Thyroid gland (tissue), 4 donors: ENCODE measurements at places on chromosomes 2 and 18. TPM values are rescaled to one million over a fixed set of nuclear protein-coding genes. Genes with fewer than 3 reads are reported as not detected.

IL37 gene
- not detected for total RNA-seq

- H3K4me1 ChIP-seq, result no peaks in the 10 kb centered on the region
- no peak for DNase-seq
- H3K27ac ChIP-seq, result no peak overlapping the region
Measured at GRCh38 chr18:51241226-51241625, 43.7 kb upstream of the MEX3C start.

DNA sequence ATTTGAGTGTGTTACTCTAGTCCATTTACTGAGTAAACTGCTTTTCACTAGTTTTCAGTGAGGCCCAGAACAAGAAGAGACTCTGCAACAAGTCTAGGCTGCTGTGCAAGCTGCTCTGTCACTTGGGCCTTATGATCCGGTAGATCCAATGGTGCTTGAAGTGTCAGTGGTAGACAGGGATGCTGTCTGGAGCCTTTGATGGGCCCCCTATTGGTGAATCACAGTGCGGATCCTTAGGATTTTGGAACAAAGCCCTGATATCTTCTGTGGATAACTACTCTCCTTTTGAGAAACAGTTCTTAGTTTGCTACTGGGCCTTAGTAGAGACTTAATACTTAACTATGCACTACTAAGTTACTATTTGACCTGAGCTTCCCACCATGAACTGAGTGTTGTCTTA lies 150.2 kb downstream of the TMEFF2 start:
- no peaks in the 10 kb centered on the region for H3K27me3 ChIP-seq
- no peaks in the 10 kb centered on the region for H3K36me3 ChIP-seq
- no peak for DNase-seq

PLEK gene
- 4.0 TPM for total RNA-seq

CD28 gene
- total RNA-seq, result 0.20 TPM

- H3K4me1 ChIP-seq, result no peaks in the 10 kb centered on the region
- no peak overlapping the region for H3K4me3 ChIP-seq
- H3K36me3 ChIP-seq, result no peaks in the 10 kb centered on the region
- H3K27ac ChIP-seq, result no peak overlapping the region
- H3K27me3 ChIP-seq, result no peaks in the 10 kb centered on the region
Measured at GRCh38 chr2:35989503-35989902, 366.1 kb upstream of the CRIM1 start.

XPO1 gene
- total RNA-seq, result 128 TPM

METTL21A gene
- 36.1 TPM for total RNA-seq

- peak overlapping the region; percentile 38 for H3K4me3 ChIP-seq
- peak; percentile 47 for DNase-seq
- peak overlapping the region; percentile 100 for H3K27ac ChIP-seq
- H3K4me1 ChIP-seq, result peaks cover 19% of the 10 kb centered on the region
- no peaks in the 10 kb centered on the region for H3K36me3 ChIP-seq
Measured at GRCh38 chr2:135742325-135742757, 686 bp downstream of the UBXN4 start.

DNA sequence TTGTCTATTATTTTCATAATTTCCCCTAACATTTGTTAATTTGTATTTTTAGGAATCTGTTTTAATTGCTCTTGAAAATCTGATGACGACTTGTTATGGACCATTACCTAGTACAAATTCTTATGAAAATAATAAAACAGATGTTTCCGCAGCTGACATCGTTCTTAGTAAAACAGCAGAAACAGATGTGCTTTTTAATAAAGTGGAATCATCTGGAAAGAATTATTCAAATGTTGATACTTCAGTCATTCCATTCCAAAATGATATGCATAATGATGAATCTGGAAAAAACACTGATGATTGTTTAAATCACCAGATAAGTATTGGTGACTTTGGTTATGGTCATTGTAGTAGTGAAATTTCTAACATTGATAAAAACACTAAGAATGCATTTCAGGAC lies 69.9 kb downstream of the PMS1 start:
- no peak overlapping the region for H3K27ac ChIP-seq
- no peaks in the 10 kb centered on the region for H3K4me1 ChIP-seq
- DNase-seq, result no peak
- no peak overlapping the region for H3K4me3 ChIP-seq
- no peaks in the 10 kb centered on the region for H3K27me3 ChIP-seq

DNA sequence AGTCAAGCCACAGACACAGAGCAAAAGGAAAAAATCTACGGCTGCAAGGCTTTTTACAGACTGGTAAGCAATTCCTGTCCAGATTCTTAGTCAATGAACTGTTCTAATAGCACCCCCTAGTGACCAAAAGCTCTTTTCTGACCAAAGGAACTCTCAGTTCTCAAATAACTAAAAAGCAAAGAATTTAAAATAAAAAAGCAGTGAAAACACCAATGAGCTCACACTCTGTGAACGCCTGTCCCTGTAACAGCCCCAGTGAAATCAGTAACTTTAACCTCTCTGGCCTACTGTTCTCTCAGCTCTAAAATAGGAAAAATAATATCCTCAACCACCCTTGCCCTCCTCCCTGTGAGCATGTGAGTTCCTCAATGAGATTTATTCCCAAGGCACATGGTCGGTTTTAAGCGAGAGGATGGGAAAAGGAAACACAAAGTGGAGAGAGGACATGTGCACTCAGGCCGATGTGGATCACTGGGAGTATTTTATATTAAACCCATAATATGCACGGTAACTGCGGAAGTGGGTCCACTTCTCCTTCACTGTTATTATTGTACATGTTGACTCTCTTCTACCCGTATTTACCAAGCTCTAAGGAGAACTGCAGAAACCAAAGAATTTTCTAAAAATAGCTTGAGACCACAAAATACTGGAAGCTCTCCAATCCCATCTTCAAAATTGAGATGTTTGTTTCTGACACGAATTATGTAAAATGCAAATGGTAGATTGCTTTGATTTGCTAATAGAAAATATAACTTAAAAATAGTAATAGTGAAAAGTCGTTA lies 128.5 kb downstream of the STK39 start:
- no peak for DNase-seq
- H3K27me3 ChIP-seq, result no peaks in the 10 kb centered on the region
- H3K4me3 ChIP-seq, result no peak overlapping the region
- no peak overlapping the region for H3K27ac ChIP-seq
- no peaks in the 10 kb centered on the region for H3K4me1 ChIP-seq
- no peaks in the 10 kb centered on the region for H3K36me3 ChIP-seq

FIGN gene
- total RNA-seq, result 3.1 TPM

GNLY gene
- 0.22 TPM for total RNA-seq

GRCh38 chr2:5561006-5561405 lies 131.2 kb upstream of the SOX11 start:
- peak overlapping the region; percentile 6 for H3K27ac ChIP-seq
- no peaks in the 10 kb centered on the region for H3K27me3 ChIP-seq
- peaks cover 14% of the 10 kb centered on the region for H3K4me1 ChIP-seq

SERPINB10 gene
- total RNA-seq, result not detected

GRCh38 chr18:7755753-7756475 lies 188.8 kb downstream of the PTPRM start:
- no peaks in the 10 kb centered on the region for H3K36me3 ChIP-seq
- H3K4me3 ChIP-seq, result no peak overlapping the region
- H3K27ac ChIP-seq, result no peak overlapping the region

GRCh38 chr2:61510674-61511671 lies 27.2 kb downstream of the XPO1 start:
- H3K4me1 ChIP-seq, result no peaks in the 10 kb centered on the region
- DNase-seq, result no peak
- peaks cover 12% of the 10 kb centered on the region for H3K36me3 ChIP-seq

MOGAT1 gene
- not detected for total RNA-seq

- H3K4me3 ChIP-seq, result no peak overlapping the region
- no peaks in the 10 kb centered on the region for H3K27me3 ChIP-seq
- no peak for DNase-seq
- no peaks in the 10 kb centered on the region for H3K36me3 ChIP-seq
- H3K27ac ChIP-seq, result no peak overlapping the region
Measured at GRCh38 chr2:2026252-2026831, 282.0 kb upstream of the PXDN start.

- H3K4me3 ChIP-seq, result no peak overlapping the region
- H3K36me3 ChIP-seq, result no peaks in the 10 kb centered on the region
- no peaks in the 10 kb centered on the region for H3K27me3 ChIP-seq
- H3K4me1 ChIP-seq, result no peaks in the 10 kb centered on the region
- H3K27ac ChIP-seq, result no peak overlapping the region
Measured at GRCh38 chr2:143823876-143824275, 694.7 kb downstream of the ARHGAP15 start.

DNA sequence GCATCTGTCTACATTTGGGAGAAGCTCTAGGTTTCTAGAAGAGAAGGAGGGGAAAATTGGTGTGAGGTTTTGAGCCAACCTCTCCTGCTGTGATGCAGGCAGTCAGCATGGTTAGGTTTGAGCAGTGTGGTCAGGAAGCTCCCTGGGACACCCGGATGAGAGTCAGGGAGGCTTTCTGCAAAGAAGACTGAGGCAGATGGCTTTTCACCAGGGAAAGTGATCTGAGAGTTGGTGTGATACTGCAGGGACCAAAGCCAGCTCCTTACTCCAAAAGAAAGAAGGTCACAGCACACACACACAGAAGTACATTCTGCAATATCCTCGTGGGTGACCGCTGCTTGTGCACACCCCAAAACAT lies 75.8 kb upstream of the BCL11A start:
- DNase-seq, result no peak
- H3K27ac ChIP-seq, result no peak overlapping the region
- no peak overlapping the region for H3K4me3 ChIP-seq

REG1B gene
- not detected for total RNA-seq

- no peaks in the 10 kb centered on the region for H3K4me1 ChIP-seq
- no peaks in the 10 kb centered on the region for H3K27me3 ChIP-seq
- no peak overlapping the region for H3K4me3 ChIP-seq
- no peak overlapping the region for H3K27ac ChIP-seq
- H3K36me3 ChIP-seq, result peaks cover 11% of the 10 kb centered on the region
- no peak for DNase-seq
Measured at GRCh38 chr18:47838396-47838795, 92.1 kb downstream of the SMAD2 start.

DNA sequence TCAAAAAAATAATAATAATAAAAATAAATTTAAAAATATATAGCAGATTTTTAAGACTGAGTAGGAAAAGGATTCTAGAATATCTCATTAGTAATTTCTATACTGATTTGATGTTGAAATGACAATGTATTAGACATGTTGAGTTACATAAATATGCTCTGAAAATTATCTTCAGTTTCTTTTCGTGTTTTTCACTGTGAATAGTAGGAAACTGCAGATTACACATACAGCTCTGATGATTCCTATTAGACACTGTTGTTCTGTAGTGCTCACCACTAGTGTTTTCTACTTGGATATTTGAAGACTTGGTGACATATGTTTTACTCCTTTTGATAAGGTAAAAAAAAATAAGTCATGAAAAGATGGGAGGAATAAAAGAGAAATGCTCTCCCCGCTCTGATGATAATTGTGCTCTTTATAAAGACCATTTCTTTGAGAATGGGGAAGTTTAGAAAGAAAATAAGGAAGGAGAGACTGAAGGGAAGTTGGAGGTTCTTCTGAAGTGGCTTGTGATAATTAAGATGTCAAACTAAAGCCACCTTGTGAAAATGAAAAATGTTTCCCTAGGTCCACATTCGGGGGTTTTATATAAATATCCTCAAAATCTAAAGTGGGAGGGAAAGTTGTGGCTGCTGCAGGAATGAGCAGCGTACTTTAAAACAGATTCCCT lies 52.9 kb downstream of the SLC9A2 start:
- no peaks in the 10 kb centered on the region for H3K27me3 ChIP-seq
- H3K36me3 ChIP-seq, result no peaks in the 10 kb centered on the region
- H3K27ac ChIP-seq, result no peak overlapping the region
- H3K4me1 ChIP-seq, result no peaks in the 10 kb centered on the region
- DNase-seq, result no peak

DNA sequence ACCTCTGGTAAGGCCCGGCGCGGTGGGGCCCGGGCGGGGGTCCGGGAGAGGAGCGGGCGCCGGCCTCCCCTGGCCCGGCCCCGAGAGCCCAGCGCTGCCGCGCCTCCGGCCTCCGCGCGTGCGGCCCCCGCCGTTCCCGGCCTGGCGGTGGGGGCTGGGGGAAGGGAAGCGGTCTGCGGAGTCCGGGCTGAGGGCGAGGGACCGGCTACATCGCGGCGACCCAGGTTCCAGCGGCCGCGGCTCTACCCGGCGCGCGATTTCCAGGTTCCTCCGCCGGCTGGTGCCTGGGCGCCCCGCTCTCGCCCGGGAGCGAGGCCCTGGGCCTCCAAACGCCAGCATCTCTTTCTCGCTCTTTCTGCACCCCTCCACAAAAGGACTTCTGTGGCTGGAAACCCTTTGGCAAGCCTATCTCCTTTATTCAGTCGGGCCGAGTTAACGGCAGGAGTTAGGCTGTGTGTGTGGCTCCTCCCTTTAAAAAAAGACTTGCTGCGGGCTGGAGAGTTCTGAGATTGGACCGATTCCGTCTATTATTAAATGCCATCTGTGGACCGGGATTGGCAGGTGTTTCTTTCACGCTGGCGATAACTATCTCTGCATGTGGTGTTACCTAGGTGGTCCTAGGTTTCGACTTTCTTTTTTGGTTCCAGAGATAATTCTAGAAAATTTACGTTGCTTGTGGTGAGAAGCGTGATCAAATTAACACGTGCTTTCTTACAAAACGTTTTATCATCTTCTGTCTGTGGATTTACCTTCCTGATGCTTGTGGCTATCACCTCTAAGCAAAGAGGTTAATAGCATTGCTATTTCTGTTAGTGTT lies 592 bp downstream of the ME2 start:
- peak overlapping the region; percentile 88 for H3K4me3 ChIP-seq
- H3K36me3 ChIP-seq, result no peaks in the 10 kb centered on the region
- H3K27me3 ChIP-seq, result no peaks in the 10 kb centered on the region
- peaks cover 6% of the 10 kb centered on the region for H3K4me1 ChIP-seq
- peak; percentile 51 for DNase-seq

GRCh38 chr18:8286303-8286702 lies 322.9 kb upstream of the RAB12 start:
- H3K4me3 ChIP-seq, result no peak overlapping the region
- DNase-seq, result peak; percentile 13
- H3K27ac ChIP-seq, result peak overlapping the region; percentile 95
- no peaks in the 10 kb centered on the region for H3K27me3 ChIP-seq
- no peaks in the 10 kb centered on the region for H3K36me3 ChIP-seq

GRCh38 chr2:197495433-197496134 lies 4.1 kb downstream of the HSPD1 start:
- no peak for DNase-seq
- no peak overlapping the region for H3K27ac ChIP-seq
- peaks cover 62% of the 10 kb centered on the region for H3K36me3 ChIP-seq
- no peaks in the 10 kb centered on the region for H3K27me3 ChIP-seq

GRCh38 chr2:207254591-207255464 lies 89.1 kb upstream of the KLF7 start:
- H3K27ac ChIP-seq, result no peak overlapping the region
- no peaks in the 10 kb centered on the region for H3K4me1 ChIP-seq
- no peak for DNase-seq
- no peaks in the 10 kb centered on the region for H3K36me3 ChIP-seq

DNA sequence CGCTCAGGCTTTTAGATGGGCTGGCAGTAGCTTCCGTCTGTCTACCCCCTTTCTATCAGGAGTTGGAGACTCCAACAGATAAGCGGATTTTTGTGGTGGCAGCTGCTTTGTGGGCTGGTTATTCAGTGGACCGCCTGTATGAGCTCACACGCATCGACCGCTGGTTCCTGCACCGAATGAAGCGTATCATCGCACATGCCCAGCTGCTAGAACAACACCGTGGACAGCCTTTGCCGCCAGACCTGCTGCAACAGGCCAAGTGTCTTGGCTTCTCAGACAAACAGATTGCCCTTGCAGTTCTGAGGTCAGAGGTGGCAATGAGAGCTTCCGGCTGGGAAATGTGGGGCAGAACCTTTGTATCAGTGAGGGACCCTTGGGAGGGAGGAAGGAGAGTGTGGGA lies 14.8 kb downstream of the CAD start:
- H3K4me1 ChIP-seq, result no peaks in the 10 kb centered on the region
- no peak for DNase-seq
- no peak overlapping the region for H3K4me3 ChIP-seq
- peaks cover 66% of the 10 kb centered on the region for H3K36me3 ChIP-seq
- H3K27ac ChIP-seq, result no peak overlapping the region
